HCEC 1CT (cell line): ENCODE measurements at places on chromosomes 12 and 14.

- DNase-seq = no peak
Observed at GRCh38 chr12:11412731-11413130, 17.4 kb upstream of the PRB2 start.

DNA sequence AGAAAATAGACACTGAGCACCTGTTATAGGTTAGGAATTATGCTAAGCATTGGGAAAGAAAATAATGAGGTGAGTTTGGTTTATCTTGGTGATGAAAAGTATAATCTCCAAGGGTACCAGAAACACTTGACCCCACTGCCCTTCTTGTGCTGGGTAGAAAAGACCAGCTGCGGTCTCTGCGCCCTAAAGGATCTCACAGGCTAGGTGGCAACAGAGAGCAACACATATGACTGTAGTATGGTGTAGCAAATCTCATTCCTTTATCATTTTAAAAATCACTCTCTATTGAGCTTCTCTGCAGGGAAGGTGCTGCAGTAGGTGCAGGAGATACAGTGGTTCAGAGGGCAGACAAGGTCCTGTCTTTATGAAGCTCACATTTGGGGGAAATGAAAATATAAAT, 26.1 kb downstream of the NRXN3 start:
- no peak for DNase-seq

DNA sequence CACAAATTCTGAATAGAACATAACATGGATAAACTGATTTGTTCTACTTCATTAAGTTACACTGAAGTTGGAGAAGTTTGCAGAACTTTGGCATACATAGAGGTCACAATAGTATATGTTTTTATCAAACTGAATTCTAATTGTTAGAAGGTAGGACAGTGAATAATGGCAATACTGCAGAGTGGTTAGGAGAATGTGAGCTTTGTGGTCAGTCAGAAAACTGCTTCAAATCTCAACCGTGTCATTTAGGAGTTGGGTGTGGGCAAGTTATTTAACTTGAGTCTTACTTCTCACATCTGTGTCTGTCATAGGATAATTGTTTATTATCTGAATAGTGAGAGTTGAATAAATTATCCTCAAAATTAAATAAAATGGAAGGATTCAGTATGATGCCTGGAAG, 374.6 kb upstream of the SYT1 start:
- DNase-seq = no peak

- DNase-seq = no peak
Observed at GRCh38 chr12:52306731-52307130, 14.5 kb downstream of the KRT83 start.

GRCh38 chr12:95396849-95397468, 77.0 kb upstream of the METAP2 start:
- DNase-seq = peak; percentile 74

DNA sequence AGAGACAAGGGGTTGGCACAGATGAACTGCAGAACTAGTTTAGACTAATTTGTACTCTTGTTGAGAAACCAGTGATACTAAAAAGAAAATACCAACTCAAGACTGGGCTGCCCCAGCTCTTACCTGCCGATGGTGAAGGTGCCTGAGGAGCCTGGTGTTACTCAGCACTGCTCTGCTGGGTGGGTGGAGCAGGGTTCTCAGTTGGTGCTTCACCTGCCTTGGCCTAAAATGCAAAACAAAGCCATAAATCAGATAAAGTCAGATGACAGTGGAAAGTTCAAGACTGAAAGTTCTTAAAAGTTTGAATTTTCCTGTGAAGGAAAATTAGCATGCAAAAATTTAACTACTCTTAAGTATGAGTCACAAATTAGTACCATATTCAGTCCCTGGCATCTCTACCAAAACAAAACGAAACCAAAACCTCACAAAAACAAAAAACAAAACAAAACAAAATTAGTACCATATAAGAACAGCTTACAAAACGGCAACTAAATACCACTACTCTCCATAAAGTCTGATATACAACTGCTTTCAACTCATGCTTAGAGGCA, 21.9 kb downstream of the YBX3 start:
- DNase-seq = no peak

DNA sequence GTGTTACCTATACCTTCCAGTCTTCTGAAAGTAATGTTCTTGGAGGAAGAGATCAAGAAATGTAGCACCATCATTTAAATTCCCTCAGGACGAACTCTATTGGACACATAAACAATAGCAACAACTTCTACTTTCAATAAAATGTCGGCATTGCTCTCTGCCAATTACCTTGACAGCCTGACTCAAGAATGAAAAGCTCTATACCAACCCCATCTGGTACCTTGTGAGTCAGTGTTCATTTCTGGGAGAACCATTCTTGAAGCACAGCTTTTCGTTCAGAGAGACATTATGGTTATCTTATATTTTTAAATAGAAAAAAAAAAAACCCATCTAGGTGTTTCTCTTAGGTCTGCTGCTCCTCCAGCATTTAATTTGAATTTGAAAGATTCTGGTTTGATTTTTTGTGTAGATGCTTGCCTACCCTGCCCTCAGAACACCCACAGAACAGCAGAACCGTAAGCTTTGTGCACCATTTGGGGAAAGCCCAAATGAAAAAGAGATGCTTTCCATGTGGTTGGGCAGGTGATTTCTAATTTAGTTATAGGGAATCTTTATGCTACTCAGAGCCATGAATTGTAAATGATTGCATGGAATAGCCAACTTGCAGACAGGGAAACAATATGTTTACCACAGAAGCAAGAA, 156.0 kb downstream of the SAMD4A start:
- peak; percentile 47 for DNase-seq

GRCh38 chr14:32019276-32019675, 57.8 kb upstream of the ARHGAP5 start:
- no peak for DNase-seq

DNA sequence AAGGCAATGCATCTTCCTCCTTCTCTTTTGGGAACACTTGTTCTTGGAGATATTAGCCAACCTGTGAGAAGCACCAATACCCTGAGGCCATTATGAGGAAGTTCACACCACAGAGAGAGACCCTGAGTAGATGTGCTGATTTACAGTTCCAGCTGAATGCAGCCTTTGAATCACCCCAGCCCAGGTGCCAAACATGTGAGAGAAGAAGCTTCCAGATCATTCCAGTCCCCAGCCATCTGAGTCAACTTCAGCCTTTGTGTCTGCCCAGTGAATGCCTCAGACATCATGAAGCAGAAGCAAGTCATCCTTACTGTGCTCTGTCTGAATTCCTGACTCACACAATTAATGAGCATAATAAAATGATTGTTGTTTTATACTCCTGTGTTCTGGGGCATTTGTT, 25.1 kb downstream of the C12orf42 start:
- no peak for DNase-seq

DNA sequence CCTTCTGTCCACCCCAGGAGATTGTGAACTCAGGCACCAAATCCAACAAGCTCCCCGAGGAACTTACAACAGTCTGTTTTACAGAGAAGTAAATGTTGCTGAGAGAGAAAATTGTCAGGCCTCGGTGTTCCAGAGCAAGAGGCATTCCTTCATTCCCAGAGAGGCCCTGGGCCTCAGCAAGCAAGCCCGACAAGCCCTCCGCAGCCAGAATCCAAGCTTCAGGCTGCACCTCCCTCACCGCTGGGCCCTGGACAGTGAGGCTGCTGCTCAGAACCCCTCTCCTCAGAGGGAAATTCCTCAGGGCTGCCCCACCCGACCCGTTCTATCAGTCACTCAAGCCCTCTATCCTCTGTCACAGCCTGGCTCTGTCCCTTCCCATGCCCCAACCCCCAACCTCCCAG, 56.4 kb downstream of the ZFP36L1 start:
- no peak for DNase-seq
